ENCODE measurements at places on chromosomes 1 and 21.
A peak's percentile ranks its signal among the peaks of the same experiment; 100 is the strongest.

DNA sequence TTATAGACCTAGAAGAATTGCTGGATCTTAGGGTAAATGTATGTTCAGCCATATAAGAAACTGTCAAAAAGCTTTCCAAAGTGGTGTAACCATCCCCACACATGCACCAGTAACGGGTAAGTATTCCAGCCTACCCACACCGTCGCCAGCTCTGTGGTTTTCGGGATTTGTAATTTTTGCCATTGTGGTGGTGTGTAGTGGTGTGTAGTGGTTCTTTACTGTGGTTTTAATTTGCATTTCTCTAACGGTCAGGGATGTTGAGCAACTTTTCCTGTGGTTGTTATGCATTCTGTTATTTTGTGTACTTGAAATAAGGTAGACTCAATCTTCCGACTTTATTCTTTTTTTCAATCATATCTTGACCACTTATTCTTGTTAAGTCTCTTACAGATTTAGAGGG is 342.4 kb upstream of the AJAP1 start:
- no peak for DNase-seq

DNA sequence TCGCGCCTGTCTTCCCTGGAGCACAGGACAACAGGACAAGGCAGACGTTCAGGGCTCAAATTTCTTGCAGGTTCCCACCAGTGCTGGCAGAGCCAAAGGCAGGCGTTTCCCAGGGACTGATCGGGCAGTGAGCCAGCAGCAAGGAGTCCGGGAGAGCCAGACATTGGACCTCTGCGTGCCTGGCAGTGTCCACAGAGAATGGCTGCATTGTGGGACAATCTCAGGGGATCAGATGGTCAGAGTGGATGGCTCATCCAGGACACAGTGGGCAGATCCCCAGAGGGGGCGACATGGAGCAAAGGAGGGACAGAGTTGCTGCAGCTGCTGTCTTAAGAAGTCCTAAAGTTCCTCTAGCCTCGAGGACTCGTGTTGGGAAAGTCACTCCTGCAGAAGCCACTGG is 4.6 kb downstream of the TMEM63A start:
- DNase-seq = peak; percentile 40

- no peak for DNase-seq
Observed at GRCh38 chr1:226576601-226577000, 28.0 kb downstream of the STUM start.

- peak; percentile 78 for DNase-seq
Observed at GRCh38 chr1:18951818-18952391, 4.6 kb downstream of the IFFO2 start.

DNA sequence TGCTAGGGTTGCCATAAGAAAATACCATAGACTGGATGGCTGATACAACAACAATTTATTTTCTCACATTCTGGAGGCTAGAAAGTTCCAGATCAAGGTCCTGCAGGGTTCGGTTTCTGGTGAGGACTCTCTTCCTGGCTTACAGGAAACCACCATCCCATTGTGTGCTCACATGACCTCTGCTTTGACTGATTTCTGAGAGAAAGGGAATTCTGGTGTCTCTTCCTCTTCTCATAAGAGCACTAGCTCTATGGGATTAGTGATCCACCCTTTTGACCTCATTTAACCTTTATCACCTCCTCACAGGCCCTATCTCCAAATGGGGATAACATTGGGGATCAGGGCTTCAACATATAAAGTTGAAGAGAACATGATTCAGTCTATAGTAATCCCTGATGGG is 47.5 kb downstream of the MRPL39 start:
- DNase-seq = no peak

DNA sequence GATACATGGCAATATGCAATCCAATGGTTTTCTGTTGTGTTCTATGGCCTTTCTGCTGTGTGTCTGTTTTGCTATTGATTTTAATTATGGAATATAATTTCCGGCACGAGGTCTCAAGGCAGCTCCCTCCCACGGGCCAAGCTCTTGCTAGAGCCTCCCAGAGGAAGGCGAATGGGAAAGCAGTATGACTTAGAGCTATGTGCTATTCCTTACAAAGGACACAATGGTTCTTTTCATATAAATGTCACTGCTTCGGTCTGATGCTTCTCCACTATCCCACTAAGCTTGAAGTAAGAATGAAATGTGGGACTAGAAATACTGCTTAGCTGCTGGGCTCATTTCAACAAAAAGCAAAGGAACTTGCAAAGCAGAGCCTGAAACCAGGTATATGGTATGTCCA is 322.2 kb upstream of the BEND5 start:
- no peak for DNase-seq

- DNase-seq = no peak
Observed at GRCh38 chr1:34406833-34407539, 230.3 kb downstream of the C1orf94 start.

GRCh38 chr1:90724926-90725656 is 8.0 kb upstream of the BARHL2 start:
- no peak for DNase-seq

DNA sequence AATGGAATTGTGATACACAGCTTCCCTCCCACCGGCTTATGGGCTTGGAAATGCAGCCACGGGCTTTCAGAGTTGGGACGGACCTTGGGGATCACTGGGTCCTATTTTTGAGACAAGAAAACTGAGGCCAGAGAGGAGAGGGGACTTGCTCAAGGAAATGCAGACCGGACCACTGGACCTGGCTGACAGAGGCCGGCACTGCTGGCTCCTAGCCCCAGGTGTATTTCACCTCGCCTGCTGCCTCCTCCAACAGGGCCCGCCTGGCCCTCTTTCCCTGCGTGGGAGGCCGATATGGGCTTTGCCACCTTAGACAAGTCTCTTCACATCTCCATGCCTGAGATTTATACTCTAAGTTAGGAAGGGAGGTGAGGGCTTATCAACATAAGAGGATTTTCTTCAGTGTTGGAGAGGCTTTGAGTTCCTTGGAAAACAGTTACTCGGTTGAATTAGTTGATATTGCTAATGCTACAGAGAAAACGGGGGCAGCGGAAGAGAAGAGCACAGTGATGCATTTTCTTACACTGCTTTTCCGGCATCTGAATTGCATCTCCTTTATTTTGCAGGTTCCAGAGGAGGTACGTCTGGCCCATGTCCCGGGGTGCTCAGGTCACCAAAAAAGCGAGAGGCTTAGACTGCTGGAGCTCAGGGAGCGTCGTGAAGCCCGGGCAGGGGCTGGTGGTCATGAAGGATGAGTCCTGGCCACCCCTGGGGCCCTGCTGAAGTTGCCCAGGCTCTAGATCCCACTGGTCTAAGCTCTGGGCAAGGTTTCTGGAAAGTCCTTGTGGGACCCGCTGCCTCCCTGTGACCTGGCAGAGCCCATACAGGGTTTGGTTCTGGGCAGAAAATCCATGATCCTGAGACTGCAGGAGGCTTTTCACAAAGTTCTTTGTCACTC is 44.7 kb downstream of the CAPN2 start:
- no peak for DNase-seq

GRCh38 chr21:42685036-42685435 is 31.6 kb downstream of the PDE9A start:
- no peak for DNase-seq

DNA sequence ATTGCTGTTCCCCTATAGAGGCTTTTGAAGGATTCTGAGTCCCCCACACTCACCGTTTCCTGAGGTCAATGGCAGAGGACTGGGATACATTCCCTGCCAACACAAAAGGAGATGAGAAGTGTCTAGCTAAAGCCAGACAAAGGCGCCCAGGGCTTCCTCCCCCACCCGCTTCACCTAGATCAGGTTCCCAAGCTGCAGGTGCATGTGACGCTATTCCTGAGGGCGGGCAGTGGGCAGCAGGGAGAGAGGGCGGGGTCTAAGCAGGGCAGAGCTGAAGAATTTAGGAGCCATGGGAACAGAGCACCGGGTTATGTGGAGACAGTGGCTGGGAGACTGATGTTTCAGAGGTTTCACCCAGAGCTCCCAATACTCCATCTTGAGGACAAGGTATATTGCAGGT is 6.0 kb upstream of the ARHGEF2 start:
- DNase-seq = no peak

DNA sequence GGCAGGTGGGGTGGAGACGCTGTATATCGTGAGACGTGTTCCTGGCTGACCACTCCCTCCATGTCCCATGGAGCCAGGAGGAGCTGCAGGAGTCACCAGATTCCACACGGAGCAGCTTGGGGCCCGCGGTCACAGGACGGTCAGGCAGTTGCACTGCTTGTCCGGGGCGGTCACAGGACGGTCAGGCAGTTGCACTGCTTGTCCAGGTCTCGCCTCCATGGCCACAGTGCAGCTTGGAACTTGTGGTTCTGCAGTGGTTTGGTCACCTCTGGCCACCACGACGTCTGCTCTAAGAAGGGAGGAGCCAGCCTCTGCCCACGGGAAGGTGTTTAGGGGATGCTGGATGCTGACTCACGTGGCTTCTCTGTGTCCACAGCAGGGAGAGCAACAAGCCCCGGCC is 33.0 kb downstream of the SLX9 start:
- DNase-seq = no peak
